ENCODE measurements at places on chromosomes 16 and 17.

- no peak for DNase-seq
These were observed 677 bp downstream of the SULT1A2 start for GRCh38 chr16:28596115-28596630.

DNA sequence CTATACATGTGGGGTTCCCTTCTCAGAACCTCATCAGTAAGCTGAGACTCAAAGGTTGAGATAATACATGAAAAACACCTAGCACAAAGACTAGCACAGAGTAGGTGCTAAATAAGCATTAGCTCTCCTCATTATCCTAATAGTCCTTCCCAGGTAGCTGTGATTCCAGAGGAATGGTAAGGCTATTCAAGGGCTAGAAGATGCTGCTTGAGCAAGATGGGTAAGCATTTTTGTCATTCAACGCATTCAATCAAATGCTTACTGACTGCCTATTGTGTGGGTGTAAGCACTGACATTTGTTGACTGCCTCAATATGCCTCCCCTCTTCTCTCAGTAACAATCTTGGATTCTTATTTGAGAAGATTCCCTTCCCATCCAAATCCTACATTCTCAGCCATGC lies 4.0 kb downstream of the SUPT4H1 start:
- no peak for DNase-seq

DNA sequence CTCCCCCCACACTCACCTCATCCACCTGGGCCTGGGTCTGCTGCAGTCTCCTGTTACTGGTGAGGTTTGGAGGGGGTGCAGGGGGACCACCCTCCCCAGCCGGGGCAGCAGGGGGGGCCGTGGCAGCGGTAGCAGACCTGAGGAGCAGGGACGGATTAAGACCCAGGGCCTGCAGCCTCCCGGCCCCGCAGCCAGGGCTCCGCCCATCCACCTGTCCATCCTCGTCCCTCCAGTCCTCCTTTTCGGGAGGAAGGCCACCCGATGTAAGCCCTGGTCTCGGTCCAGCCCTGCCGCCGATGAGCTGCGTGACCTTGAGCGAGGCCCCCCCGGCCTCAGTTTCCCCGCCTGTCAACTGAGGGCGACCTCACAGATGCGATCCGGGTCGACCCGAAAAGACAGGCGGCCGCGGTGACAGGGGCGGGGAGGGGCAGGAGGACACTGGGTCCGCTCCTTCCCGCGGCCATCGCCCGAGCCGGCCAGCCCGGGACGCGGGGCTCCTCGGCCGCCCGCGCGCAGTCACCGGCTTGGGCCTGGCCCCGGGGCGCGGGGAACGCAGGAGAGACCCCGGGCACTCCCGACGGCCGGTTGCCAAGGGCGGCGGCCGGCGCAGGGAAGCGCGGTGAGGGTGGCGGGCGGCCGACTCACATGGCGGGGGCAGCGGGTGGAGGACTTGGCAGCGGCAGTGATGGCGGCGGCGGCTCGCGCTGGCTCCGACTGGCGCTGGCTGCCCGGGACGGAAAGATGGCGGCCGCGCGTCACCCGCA lies at the start of gene VAMP2:
Gene VAMP2, minus strand, starts transcription at position 716 of the 764 bp plus-strand sequence. Its CDS starts 69 bp downstream, at position 647.
- no peak for DNase-seq

GRCh38 chr16:50643192-50643591 lies 37.9 kb downstream of the SNX20 start:
- DNase-seq = no peak

- no peak for DNase-seq
These were observed at the start of gene STX1B for GRCh38 chr16:31010585-31011325. Gene STX1B (minus strand): TSS chr16:31010638. CDS start chr16:31010396, 242 bp downstream.

DNA sequence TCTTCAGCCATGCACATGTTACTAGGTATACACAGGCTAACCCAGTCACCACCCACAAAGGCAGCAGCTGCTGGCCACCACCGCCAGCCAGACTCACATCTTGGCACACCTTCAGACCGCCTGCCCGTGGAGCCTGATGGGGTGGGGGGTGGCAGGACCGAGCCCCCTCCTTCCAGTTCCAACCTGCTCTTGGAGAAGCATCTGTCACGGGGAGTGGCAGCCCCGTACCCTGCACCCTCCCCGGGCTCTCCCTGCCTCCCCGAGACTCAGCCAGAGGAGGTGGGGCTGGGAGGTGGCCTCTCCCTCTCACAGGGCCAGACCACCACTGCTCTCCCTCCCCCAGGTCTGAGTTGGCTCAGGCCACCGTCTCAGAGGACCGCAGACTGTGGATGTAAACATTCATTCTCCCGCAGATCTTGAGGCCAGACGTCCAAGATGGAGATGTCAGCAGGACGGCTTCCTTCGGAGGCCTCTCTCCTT lies 11.3 kb upstream of the RBFOX3 start:
- DNase-seq = no peak

GRCh38 chr17:81959362-81960129 lies 1.4 kb downstream of the NOTUM start:
- DNase-seq = no peak

DNA sequence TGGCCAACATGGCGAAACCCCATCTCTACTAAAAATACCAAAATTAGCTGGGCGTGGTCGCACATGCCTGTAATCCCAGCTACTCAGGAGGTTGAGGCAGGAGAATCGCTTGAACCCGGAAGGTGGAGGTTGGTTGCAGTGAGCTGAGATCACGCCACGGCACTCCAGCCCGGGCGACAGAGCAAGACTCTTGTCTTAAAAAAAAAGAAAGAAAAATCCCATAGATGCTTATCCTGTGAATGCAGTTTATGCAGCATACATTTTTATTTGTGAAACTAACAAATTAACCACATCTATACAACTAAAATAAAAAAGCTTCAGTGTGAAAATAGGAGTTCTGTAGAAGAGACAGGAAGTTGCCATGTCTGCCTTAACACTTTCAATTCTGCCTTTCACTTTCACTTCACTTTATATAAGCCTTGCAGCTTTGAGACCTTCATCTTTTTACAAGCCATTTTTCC lies 7.1 kb downstream of the IGSF6 start:
- no peak for DNase-seq

DNA sequence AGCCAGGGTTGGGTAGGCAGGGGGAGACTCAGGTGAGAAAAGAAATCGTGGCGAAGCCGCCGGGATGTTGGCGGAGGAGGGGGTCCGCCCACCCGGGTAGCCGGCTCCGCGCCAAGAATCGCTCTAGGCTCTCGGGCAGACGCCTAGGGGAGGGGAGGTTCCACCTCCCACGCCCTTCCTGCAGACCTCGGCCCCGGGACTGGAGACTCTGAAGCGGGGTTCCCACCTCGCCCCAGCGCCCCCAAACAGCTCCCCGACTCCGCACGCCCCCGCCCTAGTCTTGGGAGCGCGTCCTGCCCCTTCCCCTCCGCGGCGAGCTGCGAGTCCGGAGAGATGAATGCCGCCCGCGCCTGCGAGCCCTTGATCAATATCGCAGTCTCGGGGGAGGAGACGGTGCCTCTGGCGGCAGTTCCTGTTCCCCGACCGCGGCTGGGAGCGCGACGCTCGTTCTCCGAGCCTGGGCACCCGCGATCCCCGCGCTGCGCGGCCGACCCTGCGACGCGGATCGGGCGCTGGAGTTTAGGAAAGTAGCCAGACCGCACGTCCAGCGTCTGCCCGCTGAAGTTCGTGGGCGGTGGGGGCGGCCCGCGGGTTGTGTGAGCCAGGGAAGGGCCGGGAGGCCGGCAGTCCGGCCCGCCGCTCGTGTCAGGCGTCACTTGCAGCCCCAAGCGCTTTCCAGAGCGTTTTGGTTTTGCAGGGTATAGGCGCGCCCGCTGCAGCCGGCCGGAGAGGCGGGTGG lies 790 bp downstream of the CRHR1 start:
- DNase-seq = no peak
